MCF 10A (cell line): ENCODE measurements at places on chromosomes 11 and 22.

DNA sequence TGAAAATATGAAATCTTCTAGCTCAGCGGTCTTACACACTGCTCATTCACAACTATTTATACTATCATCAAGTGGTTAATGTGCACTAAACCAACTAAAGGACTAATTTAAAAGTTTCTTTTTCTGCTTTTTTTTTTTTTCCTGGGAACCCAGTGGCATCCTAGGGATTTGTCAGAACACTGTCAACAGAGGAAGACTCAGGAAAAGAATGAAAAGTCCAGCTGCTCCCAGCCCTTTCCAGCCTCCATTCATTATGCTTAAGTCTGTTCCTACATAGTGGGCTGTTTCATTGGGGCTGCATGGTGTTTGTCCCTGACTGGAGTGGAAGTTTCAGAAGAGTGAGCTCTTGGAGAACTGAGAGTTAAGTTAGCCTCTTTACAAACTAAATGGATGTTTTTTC lies 391.1 kb downstream of the AASDHPPT start:
- DNase-seq: no peak

DNA sequence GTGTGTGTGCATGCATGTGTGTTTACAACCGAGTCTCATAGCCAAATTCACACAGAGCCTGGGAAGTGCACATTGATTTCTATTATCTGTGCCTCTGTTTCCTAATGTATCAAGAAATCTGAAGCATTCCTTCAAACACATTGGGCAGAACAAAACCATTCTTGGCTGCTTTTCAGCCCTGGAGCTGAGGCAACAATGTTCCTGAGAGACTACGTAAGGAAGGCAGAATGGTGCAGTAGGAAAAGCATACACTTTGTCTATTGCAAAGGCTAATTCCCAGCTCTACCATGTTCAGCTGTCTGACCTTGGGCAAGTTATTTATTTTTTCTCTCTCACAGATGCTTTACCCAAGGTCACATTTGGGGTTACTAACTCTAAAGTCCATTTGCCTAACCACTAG lies 575.5 kb downstream of the SOX6 start:
- DNase-seq: no peak

- peak; percentile 57 for DNase-seq
Observed at GRCh38 chr11:14969901-14970323, 2.2 kb downstream of the CALCA start.

- DNase-seq: no peak
Observed at GRCh38 chr11:78085972-78086371, 6.3 kb upstream of the NDUFC2 start.

DNA sequence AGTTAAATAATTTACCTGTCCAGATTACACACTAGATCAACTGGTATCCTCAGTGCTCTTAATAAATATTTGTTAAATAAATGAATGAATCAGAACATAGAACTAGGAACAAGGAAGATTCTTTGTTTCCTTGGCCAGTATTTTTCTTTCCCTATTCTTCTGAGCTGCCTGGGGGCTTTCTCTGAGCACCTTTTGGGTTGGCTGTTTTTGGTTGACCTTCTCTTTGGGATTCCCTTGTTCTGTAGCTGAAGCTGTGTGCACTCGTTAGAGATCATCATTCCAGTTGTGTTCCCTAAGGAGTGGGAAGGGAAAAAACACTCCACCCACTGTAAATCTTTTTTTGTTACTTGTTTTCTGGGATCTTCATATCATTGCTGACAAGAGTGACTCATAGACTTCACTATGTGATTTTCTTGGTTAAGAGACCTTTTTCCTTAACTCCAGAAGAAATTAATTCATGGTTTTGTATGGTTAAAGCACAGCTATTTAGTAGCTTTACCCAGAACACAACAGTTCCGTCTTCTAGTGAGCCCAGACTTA lies 84.3 kb downstream of the STIM1 start:
- no peak for DNase-seq

GRCh38 chr11:65595131-65595530 lies 469 bp downstream of the KCNK7 start:
- no peak for DNase-seq

DNA sequence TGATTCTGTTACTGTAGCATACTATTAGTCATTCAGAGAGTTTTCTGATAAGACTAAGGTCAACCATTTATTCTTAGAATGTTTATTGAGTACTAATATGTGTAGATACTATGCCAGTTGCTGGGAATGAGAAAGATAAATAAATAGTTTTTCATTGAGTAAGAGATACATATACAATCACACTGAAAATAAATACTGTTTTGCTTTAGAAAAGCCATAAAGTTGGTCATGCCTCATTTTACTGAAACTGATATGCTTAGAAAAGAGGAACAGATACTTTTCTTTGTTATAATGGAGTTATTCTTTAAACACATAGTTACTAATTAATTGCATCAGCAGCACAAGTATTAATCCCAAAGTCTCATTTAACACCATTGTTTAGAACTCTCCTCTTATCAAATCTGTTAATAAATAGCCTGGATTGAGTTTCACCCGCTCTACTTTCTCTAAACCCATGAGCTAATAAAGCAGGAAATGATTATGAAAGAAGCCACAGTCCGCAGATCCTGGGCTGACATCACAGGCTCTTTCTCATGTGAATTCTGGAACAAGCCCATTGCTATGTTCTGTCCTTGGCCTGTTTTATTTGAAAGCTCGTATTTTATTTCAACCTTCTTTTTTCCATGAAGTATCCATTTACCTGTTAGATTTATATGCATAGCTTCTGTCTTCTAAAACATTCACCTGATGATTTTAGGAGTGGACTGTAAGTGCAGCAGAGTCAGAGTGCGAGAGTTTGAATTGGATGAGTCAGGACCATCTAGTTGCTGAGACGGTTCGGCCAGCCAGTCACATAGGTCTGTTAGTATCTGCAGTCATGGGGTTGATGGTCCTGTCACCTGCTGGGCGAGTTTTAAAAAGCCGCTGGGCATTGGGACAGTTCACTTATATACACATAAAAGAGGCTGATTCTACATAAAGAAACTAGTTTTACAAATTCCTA lies 35.5 kb downstream of the PIWIL4 start:
- DNase-seq: no peak

DNA sequence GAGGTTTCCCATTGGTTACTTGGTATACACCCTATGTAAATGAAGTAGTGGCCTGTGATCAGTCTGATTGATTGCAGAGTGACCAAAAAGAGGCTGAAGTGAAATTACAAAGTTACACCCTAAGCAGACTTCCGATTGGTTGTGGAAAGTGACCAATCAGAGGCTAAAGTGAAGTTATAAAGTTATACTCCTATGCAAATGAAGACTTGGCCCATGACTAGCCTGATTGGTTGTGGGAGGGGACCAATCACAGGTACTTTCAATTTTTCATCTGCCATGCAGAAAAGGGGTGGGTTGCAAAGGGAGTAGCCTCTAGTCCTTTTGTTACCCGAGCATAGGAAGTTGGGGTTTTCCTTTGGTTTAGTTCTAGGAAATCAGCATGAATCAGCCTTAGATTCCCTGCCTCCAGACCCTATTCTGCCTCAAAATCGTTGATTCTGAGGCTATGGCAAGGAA lies 18.1 kb upstream of the CSTF3 start:
- no peak for DNase-seq

DNA sequence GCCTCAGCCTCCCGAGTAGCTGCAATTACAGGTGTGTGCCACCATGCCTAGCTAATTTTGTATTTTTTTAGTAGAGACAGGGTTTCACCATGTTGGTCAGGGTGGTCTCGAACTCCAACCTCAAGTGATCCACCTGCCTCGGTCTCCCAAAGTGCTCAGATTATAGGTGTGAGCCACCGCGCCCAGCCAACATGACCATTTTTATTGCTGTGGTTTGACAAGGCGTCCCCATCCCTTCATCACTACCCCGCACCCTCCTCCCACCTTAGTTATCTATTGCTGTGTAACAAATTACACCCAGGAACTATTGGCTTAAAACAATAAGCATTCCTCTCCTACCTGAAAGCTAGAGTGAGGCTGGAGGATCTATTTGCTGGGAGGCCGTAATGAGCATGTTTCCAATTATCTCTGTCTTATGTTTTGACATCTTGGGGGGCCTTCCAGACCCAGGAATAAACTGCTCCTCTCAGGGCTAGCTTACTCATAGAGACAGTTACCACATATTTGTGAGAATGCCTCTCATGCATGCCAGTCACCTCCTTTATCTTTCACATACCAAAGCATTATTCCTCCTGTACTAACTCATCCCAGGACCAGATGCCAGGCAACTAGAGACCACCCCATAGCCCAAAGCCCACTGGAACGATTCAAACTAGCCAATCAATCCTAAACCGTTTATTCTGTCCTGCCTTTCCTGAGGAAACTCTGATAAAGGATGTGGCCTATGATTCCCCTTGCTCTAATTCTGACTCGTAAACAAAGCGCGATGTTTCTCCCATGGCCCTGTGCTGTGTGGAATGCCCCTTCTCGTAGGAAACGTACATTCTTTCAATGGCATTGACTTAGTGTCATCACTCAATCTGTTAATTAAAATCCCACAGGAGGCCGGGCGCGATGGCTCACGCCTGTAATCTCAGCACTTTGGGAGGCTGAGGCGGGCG lies 19.4 kb downstream of the SNU13 start:
- DNase-seq: no peak

GRCh38 chr11:70509476-70509875 lies 111.1 kb downstream of the CTTN start:
- no peak for DNase-seq
